Activated CD4-positive, alpha-beta memory T cell treated with anti-CD3 and anti-CD28 coated beads for 36 hours (primary cell): ENCODE measurements at places on chromosomes 4 and X. TPM values are rescaled to one million over a fixed set of nuclear protein-coding genes. Genes with fewer than 3 reads are reported as not detected.

The SATL1 gene
- not detected for total RNA-seq

The MAP7D2 gene
- 0.22 TPM for total RNA-seq

The SPANXD gene
- total RNA-seq, result not detected

The NKX3-2 gene
- total RNA-seq, result not detected

The MAGEA12 gene
- total RNA-seq, result not detected

The GAGE13 gene
- not detected for total RNA-seq

The SGMS2 gene
- total RNA-seq, result 0.36 TPM

- no peak for DNase-seq
Observed at GRCh38 chr4:127648061-127648460, 15.3 kb downstream of the INTU start.

GRCh38 chr4:82528868-82529267, 32.9 kb downstream of the TMEM150C start:
- no peak for DNase-seq

GRCh38 chrX:13396924-13397323, 77.1 kb upstream of the ATXN3L start:
- no peak for DNase-seq

- DNase-seq, result no peak
Observed at GRCh38 chr4:151537687-151538086, 128.7 kb downstream of the FHIP1A start.

DNA sequence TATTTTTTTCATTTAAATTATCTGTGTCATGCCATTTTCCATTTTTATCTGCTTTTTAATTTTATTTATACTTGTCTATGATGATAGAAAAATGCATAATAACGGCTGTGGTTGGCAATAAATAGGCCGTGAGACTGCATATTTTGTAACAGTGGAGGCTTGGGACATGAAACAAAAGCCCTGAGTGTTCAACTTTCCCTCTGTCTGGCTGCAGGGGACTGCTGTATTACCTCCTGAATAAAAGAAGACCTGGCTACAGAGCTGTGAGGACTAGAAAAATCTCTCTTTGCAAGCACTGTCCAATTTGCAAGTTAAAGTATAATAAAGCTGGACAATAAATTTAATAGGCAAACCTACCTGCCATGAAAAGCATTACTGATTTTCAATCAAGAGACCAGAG, 82.1 kb downstream of the MAGEB10 start:
- no peak for DNase-seq

DNA sequence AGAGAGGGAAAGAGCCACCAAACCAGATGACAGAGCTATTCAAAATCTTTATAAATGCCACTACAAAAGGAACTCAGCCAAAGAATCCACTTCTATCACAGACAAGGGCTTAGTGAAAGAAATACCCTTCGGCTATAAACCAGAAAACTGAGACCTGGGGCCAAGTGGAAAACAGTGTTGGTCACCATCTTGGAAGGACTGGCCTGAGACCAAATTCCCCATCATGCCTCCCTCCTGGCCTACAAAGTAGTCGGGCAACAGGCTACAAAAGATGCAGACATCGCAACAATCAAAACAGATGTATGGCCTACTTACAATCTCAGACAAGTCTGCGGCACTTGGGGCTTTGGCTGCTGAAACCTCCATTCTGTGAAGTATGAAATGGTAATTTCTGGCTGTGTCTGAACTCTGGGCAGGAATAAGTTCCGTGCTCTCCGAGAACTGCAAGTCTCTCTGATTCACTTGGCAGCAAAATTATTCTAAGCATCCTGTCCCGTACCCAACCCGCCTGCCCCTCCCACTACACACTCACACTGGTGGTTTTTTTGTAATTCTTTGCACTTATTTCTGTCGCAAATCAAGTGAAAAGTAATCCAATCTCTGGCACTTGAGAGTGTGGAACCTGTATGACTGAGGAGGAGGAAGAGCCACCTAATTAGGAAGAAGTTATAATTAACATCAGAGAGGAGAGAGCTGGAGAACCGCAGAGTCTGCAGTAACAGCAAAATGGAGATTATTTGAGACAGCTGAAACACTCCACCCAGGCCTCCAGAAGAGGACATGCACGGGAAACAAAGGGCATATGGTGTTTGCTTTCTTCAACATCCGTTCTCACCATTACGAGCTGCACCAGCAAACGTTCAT, 87.8 kb downstream of the SH3KBP1 start:
- DNase-seq, result peak; percentile 68

GRCh38 chrX:23066588-23067281, 67.0 kb downstream of the DDX53 start:
- no peak for DNase-seq

DNA sequence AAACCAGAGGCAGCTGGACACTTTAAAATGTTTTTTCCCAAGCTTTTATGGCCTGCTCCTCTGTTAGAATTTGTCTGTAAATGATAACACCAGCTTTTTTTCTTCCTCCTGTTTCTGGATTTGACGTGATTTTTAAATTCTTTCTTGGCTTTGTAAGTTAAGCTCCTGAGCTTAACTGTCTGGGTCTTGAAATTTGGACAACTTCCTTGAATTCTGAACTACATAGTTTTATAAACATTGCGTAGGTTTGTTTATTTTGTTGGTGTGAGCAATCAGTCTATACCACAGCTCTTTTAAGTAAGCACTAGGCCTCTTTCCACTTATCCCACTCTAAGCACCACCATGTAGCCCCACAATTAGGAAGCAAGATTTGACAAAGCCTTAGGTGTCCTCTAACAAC, 144.4 kb upstream of the GUCY1A1 start:
- no peak for DNase-seq

GRCh38 chr4:95232358-95233156, 316.2 kb downstream of the UNC5C start:
- peak; percentile 24 for DNase-seq

- no peak for DNase-seq
Observed at GRCh38 chr4:56627985-56628384, 53.1 kb downstream of the HOPX start.

DNA sequence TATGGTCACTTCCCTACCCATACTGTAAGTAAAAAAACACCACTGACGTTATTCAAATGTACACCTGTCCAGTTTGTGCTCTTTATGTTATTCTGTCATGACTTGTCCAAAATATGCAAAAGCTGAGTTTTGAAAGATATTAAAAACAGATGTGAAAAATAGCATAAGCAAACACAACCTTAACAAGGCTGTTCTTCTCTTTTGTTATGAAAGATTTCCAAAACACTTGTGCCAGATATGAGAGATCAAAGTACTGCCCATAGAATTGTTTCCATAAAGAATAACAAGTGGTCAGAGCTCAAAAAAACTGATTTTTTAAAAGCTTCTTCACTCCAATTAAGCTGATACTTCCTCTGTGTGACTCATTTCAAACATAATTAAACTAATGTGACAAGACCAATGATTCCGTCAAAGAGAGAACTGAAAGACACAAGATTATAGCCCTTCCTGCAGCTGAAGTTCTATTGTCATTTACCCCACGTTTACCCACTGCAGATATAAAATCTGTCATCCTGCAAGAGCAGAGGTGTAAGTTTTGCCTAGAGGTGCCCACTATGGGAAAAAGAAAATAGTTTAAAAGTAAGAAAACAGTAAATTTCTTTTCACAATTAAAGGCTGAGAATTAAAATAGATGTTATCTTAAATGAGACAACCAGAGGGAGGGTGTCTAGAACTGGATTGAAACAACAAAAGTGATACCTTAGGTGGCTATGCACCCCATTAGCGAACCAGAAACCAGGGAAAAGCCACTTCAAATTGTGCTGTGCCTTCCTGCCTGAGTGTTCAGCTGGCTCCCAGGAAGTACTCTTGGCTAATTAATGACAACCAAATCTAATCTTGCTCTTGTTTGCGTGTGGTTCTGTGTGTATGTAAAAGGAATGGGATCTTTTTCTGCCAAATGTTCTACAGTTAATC, 30.1 kb downstream of the RASSF6 start:
- no peak for DNase-seq

DNA sequence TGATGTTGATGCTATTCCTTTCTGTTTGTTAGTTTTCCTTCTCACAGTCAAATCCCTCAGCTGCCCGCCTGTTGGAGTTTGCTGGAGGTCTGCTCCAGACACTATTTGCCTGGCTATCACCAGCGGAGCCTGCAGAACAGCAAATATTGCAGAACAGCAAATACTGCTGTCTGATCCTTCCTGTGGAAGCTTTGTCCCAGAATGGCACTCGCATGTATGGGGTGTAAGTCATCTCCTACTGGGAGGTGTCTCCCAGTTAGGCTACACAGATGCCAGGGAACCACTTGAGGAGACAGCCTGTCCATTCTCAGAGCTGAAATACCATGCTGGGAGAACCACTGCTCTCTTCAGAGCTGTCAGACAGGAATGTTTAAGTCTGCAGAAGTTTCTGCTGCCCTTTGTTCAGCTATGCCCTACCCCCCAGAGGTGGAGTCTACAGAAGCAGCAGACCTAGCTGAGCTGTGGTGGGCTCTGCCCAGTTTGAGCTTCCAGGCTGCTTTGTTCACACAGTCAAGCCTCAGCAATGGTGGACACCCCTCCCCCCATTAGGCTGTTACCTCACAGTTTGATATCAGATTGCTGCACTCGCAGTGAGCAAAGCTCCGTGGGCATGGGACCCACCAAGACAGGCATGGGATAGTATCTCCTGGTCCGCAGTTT, 74.9 kb downstream of the SPIN3 start:
- DNase-seq, result no peak

DNA sequence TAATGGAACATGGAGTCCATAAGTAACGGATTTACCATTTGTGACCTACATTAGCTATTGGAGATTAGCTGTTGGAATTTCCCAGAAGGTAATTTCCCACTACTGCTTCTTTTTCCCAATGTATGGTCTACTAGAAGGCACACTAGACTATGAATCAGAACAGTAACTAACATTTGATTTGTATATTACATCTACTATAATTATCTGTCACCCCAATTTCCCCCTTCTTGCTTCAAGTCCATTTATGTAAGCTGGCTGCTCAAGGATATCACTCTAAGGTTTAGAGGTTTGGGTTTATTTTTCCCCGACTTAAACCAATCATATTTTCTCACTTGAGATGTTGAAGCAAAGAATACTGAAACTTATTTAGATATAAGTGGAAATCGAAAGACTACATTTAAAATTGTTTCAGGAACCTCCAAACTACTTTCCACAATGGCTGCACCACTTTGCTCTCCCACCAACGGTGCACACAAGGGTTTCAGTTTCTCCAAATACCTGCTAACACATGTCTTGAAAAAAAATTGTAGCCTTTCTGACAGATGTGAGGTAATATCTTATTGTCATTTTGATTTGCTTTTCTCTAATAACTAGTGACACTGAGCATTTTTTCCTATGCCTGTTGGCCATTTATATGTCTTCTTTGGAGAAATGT, 33.3 kb upstream of the H2AZ1 start:
- no peak for DNase-seq

DNA sequence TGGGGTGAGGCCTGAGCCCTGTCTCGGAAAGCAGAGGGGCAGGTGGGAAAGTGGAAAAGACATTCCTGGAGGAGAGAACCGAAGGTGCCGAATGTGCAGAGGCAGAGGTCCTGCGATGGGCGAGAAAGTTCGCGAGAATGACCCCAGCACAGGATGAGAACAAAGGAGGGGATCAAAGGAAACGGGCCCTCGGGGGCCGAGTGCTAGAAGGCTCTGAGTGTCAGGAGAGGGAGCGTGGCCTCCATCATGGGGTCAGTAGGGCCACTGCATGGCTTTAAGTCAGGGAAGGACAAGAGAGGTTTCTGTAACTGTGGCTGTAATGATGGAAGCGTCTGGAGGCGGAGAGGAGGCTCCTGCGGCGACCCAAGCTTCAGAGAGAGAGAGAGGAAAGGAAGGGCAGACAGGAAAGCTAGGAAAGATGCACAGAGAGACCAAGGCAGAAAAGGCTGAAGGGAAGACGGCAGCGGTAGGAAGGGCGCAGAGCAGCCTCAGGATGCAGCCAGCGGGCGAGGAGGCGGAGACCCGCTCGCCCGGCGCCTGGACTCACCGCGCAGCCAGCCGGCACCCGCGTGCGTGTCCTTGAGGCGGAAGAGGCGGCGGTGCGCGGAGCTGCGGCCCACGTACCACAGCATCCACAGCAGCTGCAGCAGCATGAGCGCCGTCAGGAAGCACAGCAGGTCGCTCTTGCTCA, 669 bp downstream of the OTOP1 start:
- no peak for DNase-seq

GRCh38 chrX:11557120-11557519, 108.6 kb downstream of the ARHGAP6 start:
- no peak for DNase-seq

DNA sequence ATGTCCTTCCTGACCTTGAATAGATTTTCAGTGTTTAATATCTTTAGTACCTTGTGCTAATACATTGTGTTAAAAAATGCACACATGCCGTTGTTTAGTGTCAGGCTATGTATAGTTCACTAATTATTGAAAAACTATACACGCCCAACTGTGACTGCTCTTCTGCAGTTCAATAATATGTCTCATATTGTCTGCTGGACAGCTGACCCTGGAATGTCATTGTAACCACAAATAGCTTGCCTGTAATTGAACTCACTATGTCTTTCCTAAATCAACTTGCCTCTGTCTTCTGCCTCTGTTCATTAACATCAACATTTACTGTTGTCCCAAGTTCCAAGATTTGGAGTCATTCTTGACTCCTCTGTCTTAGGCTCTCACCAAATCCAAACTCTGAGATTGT, 114.5 kb downstream of the TMA16 start:
- no peak for DNase-seq

GRCh38 chr4:78092850-78093249, 35.7 kb downstream of the FRAS1 start:
- no peak for DNase-seq

- no peak for DNase-seq
Observed at GRCh38 chr4:57055886-57056285, 54.3 kb downstream of the IGFBP7 start.

DNA sequence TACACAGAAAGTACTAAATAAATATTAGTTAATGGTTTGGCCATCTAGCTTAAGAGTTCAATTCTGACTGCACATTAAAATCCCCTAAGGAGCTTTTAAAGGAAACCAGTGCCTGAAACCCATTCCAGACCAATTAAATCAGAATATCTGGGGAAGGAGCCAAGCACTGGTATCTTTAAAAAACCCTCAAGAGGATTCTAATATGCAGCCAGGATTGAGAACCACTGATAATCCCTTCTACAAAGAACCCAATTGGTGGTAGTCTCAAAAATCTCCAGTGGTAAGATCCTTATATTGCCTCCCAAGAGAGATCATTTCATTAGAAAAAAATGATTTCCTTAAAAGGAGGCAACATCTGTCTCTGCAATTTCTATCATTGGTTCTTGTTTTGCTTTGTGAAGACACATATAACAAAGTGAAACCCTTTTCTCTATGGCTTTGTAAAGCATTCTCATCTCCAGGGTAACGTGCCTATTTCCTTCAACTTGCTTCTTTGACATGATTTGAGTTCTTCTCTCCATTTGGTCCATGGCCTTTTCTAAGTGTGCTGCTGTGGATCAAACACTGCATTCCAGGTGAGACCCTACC, 3.5 kb downstream of the GPR34 start:
- no peak for DNase-seq

DNA sequence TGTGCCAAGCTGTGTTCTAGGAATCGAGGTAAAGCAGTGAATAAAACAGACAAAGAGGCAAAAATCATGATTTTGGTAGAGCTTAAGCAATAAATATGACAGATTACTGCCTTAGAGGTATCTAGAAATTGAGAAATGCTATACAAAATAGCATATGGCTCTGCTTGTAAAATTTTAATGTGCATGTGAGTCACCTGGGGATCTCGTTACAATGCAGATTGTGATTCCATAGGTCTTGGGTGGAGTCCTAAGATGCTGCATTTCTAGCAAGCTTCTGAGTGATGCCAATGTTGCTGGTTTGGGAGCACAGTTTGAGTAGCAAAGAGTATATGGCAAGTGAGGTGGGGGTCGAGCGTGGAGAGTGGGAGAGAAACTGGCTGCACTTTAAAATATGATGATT, 697.3 kb upstream of the MAGEB2 start:
- DNase-seq, result no peak

- DNase-seq, result no peak
Observed at GRCh38 chr4:15717657-15718416, 15.0 kb downstream of the BST1 start.
